ENCODE measurements at places on chromosomes 2 and 18. TPM values are rescaled to one million over a fixed set of nuclear protein-coding genes. Genes with fewer than 3 reads are reported as not detected.

Gene FBXO41
- 45.7 TPM for total RNA-seq

Gene HOXD13
- total RNA-seq = not detected

Gene RGPD6
- 14.9 TPM for total RNA-seq

Gene ALPP
- not detected for total RNA-seq

Gene EML6
- total RNA-seq = 0.54 TPM

Gene TUBB8B
- not detected for total RNA-seq

Gene GMCL1
- 14.2 TPM for total RNA-seq

Gene ANKRD53
- total RNA-seq = 0.38 TPM

DNA sequence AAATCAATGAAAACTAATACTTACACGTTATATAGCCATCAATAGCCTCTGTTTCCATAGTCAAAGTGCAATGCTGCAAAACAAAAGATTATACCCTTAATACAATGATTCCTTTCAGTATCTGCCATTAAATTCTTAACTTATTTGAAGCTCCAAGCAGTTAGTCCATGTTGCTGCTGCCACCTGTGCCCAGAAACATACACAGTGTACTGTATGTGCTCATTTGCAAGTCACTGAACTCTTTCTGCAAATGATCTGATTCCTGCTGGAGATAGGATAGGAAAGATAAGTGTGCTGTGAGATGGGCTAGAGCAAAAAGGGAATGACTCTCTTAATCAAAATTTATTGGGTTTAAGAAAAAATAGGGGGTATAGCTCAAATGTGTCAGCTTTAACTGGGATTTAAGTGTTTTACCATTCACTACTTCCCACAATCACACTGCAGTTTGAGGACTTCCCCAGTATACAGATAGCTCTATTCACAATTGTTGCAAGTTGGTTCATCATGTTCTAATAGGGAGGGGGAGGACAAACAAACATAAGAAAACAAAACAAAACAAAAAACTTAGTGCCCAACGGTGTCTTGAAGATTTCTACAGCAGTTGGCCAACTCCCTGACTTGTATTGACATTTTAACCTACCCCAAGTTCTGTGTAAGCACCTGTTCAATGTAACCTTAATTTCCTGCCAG is 2.7 kb downstream of the IKZF2 start:
- DNase-seq = no peak

GRCh38 chr2:118050386-118050785 is 36.5 kb upstream of the CCDC93 start:
- DNase-seq = no peak

GRCh38 chr2:33412920-33413319 is 63.5 kb upstream of the RASGRP3 start:
- no peak for DNase-seq

GRCh38 chr2:57402755-57403154 is 643.9 kb upstream of the VRK2 start:
- no peak for DNase-seq

GRCh38 chr2:240931319-240931949 is 25.3 kb downstream of the CROCC2 start:
- no peak for DNase-seq

DNA sequence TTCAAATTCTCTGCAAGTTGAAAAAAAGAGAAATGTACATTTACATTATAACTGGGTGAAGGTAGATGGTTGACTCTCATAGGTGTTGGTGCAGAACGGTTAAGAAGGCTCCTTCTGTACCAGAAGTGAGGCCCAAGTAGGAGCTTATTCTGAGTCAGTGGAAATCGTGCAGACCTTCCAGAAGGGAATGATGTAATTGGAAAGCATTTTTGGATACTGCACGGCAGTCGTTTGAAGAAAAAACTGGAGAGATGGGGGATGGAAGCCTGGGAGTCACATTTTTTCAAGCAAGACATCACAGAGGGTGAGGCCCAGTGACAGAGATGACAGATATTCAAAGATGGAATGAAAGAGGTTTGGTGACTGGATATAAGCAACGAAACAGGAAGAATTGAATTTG is 39.4 kb downstream of the HRH4 start:
- DNase-seq = no peak

GRCh38 chr2:237257471-237257951 is 156.5 kb downstream of the COL6A3 start:
- DNase-seq = no peak

GRCh38 chr2:239625971-239626734 is 225.3 kb upstream of the HDAC4 start:
- no peak for DNase-seq

GRCh38 chr2:120626566-120626965 is 109.1 kb upstream of the GLI2 start:
- no peak for DNase-seq

DNA sequence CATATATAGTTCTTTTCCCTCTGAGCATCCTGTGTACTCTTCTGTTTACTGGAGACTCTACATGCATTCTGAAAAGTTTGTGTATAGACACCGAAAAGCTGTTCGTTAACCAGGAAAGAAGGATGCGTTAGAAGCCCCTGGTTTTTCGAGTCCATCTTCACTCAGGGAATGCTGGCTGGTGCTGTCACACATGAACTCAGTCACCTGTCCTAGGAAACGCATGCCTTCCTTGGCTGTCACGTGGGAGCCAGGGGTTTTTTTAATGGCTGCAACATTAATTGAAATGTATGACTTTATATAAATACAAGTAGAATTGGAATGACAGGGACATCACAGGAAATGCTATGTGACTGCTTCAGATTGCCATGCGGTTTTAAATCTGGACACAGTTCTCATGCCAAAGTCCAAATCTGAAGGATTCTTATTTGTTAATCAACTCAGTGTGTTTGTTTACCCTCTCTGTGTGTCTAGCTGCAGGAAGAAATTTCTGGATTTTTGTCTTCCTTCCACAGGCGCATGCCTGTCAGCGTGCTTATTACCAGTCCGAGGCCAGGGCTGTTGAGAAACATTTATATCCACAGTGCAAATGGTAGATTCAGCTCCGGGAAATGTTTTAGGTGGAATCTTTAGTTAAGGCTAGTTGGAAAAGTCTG is 2.6 kb downstream of the RAMP1 start:
- DNase-seq = no peak

DNA sequence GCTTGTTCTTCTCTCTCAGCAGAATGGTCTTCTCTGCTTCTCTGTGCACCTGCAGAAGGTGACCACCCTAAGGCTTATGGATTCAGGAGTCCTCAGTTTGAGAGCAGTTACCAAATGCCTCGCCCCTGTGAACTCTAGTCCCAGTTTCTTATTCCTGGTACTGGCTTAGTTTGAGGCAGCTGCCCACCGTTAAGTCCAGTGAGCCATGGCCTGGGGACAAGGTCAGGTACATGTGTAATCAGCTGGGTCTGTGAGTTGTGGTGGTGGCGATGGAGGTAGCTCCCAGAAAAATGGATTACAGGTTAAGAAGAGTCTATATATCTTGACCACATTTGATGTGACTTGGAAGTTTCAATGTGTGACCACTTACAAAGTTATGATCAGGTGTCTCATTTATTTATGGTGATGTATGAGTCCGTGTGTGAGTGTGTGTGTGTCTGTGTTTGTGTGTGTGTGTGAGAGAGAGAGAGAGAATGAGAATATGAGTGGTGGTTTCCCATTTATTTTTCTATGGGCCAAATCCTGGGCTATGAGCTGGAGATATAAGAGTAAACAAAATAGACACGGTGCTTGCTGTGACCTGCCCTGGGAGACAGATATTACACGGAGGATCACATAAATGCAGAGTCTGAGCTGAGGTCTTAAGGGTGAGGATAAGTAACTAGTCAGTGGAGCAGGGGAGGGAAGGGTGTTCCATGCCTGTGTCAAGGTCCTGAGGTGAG is 13.0 kb upstream of the IL1RN start:
- no peak for DNase-seq

- DNase-seq = no peak
Measured at GRCh38 chr2:71684226-71685072, 231.1 kb downstream of the DYSF start.

DNA sequence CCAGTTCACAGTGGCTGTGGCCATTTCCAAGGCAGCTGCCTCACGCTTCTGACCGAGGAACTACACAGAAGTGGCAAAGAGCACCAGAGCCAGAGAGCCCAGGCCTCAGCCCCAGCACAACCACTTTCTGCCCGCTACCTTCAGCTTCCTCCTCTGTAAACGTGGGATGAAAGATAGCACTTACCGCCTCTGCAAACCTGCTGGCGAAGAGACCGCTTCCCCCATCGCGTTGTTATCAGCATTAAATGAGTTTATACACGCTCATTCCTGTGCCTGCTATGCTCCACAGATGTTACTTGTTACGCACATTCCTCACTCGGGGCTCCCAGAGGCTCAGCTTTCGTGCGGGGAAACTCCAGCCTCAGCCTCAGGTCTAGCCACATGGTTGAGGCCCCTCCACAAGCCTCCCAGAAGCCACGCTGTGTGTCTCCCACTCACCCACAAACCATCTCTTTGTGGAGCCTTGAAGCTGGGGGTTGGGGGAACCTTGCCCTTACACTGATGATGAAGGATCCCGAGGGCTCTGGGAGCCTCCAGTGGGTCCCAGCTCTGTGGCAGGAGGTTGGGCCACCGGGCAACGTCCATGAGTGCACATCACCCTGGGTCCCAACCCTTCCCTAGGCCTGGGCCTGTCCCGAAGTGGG is 63.3 kb upstream of the SMAD7 start:
- no peak for DNase-seq

DNA sequence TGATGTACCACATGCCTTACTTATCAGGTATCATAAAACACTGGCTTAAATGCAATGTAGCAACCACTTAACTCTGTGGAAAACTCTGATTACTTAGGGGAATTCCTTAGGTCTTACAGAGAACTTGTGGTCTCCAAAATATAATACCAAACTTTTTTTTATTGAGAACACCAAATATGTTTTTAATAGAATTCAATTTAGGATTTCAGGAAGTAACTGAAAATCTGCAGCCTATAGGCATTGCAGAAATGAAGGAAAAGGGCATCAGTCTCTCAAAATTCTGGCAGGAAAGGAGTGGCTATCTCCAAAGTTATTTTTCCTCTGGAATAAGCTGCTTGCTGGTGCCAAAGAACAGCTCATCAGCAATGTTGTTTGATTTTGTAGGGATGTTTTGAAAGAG is 105.3 kb upstream of the UGP2 start:
- DNase-seq = no peak

GRCh38 chr2:60472663-60473289 is 80.7 kb downstream of the BCL11A start:
- DNase-seq = no peak

GRCh38 chr2:113822087-113822815 is 65.8 kb upstream of the SLC35F5 start:
- DNase-seq = no peak

- DNase-seq = peak; percentile 23
Measured at GRCh38 chr18:22559414-22560274, 141.9 kb upstream of the CTAGE1 start.

- no peak for DNase-seq
Measured at GRCh38 chr18:44850001-44850400, 169.3 kb downstream of the SETBP1 start.

GRCh38 chr2:3807853-3808252 is 104.5 kb downstream of the DCDC2C start:
- no peak for DNase-seq

Data from activated naive CD8-positive, alpha-beta T cell treated with anti-CD3 and anti-CD28 coated beads for 36 hours (primary cell).